ENCODE measurements at places on chromosomes 7 and 10.

DNA sequence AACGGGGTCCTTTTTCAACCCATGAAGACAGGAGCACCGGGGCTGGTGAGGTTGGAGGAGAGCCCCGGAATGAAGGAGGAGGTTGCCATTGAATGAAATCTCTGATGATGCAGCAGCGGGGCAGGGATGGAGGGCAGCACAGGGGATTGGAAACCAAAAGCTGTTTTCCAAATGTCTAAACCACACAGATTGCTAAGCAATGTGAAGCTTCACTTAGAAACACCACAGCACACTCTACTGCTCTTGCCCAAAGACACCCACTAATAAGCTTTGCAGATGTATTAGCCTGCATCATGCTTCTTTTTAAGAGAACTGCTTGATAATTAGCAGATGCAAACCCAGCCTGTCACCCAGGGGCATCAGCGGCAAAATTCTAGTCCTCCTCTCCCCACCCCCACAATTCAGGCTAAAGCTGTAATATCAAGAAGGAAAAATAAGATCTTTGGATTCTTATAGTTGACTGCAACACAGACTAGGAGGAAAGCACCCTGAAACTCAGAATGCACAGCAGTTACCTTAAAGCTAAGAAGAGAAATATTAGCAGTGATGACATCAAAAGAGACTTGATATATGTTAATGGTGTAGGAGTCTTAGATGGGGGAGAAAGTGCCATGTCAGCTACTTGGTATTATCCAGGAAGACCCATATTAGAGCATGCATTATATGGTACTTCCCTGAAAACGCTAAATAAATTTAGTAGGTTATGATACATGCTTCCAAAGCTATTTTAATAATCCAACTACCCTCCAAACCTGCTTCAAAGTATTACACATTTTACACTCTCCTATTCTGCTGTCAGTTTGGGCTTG, 666.7 kb downstream of the KCNMA1 start:
- no peaks in the 10 kb centered on the region for H3K4me1 ChIP-seq
- H3K27ac ChIP-seq: no peak overlapping the region
- H3K27me3 ChIP-seq: no peaks in the 10 kb centered on the region
- H3K36me3 ChIP-seq: no peaks in the 10 kb centered on the region
- no peak for DNase-seq

- DNase-seq: no peak
- H3K27ac ChIP-seq: no peak overlapping the region
- no peaks in the 10 kb centered on the region for H3K36me3 ChIP-seq
- no peaks in the 10 kb centered on the region for H3K27me3 ChIP-seq
Observed at GRCh38 chr10:60828489-60828852, 50.2 kb downstream of the CDK1 start.

GRCh38 chr10:100338434-100339036, 8.5 kb upstream of the SCD start:
- no peak overlapping the region for H3K4me3 ChIP-seq
- DNase-seq: peak; percentile 74
- H3K27me3 ChIP-seq: no peaks in the 10 kb centered on the region

DNA sequence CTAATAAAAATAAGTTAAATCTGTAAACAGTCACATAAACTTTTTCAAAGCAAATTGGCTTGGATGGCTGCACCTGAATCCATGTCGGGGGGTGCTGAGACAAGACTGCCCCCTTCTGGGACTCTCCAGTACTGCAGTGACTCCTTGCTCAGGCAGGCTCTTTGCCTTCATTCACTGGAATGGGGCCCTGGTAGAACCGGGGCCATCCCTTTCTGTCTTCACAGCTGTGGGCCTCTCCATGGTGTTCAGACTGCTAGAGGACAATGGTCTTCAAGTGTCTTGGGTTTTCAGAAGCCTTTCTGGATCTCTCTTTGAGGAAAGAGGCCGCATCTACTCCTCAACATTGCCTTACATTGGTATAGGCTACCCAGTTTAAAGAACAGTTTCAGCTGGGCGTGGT, 16.1 kb upstream of the IMPDH1 start:
- no peaks in the 10 kb centered on the region for H3K27me3 ChIP-seq
- no peak overlapping the region for H3K27ac ChIP-seq
- peaks cover 5% of the 10 kb centered on the region for H3K4me1 ChIP-seq
- H3K36me3 ChIP-seq: no peaks in the 10 kb centered on the region
- H3K4me3 ChIP-seq: no peak overlapping the region

DNA sequence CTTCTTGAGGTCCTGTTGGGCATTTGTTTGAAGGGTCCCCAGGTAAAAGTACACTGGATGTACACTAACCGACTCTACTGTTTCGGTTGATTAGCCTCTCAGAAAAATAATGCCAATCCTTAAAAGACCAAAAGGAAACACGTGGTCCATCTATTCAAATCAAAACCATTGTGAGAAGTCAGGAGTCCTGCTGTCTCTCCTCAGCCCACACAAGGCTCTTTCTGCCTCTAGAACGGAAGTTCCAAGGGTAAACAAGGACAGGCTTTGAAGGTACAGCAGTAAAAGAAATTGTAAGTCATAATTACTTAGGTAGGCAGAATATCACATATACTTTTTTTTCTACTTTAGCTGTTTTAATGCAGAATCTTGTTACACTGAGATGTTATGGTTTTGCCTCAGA, 71.7 kb upstream of the TPK1 start:
- H3K36me3 ChIP-seq: no peaks in the 10 kb centered on the region
- no peaks in the 10 kb centered on the region for H3K27me3 ChIP-seq
- H3K27ac ChIP-seq: no peak overlapping the region
- H3K4me3 ChIP-seq: no peak overlapping the region
- H3K4me1 ChIP-seq: peaks cover 18% of the 10 kb centered on the region
- DNase-seq: peak; percentile 63
